Coronary artery (tissue), 2 donors: ENCODE measurements at places on chromosomes 1 and 21.

DNA sequence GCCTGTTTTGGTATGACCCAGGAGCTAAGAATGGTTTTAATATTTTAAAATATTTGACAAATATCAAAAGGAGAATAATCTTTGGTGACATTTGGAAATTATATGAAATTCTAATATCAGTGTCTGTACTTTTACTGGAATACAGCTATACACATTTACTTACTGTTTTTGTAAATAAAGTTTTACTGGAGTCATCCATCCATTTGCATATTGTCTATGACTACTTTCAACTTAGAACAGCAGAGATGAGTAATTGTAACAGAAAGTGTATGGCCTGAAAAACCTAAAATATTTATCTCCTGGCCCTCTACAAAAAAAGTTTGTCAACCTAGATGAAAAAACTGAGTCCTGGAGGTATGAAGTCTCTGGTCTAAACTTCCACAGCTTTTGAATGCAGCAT is 5.8 kb upstream of the MAP3K7CL start:
- no peak for DNase-seq

DNA sequence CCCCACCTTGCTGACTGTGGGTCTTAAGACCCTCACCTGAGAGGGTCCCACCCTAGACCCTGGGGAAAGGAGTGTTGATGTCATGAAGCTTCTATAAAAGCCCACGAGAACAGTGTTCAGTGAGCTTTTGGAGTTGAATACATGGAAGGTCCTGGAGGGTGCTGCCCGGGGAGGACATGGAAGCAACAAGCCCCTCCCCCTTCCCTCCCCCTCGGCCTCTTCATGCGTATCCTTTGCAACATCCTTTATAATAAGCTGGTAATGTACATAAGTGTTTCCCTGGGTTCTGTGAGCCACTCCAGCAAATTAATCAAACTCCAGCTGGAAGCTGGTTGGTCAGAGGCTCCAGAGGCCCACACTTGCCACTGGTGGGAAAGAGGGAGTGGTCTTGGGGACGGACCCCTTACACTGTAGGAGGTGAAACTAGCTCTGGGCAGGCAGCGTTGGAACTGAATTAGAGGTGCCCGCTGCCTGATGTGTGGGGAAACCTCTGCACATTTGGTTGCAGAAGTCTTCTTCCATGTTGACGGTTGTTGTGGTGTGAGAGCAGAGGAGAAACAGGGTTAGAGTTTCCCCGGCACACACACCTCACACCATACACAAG is 14.7 kb upstream of the COL6A1 start:
- DNase-seq: no peak

- no peak for DNase-seq
These were observed 9.8 kb upstream of the HPCAL4 start for GRCh38 chr1:39701049-39701439.

GRCh38 chr1:41493117-41493536 is 8.6 kb upstream of the EDN2 start:
- no peak for DNase-seq

DNA sequence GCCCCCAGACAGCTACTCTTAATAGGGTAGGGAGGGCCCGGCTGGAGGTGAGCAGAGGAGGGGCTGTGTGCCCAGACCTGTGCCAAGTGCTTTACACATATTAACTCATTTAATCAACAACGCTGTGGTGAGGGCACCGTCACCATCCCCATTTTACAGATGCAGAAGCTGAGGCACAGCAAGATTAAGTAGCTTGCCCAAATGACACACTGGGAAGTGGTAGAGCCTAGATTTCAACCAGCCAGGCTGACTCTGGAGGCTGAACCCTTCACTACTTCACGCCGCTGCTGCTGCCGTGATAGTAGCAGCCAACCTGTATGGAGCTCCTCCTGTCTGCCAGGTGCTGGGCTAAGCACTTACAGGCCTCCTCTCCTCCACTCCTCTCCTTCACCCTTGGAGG is 127.2 kb downstream of the PTPRU start:
- DNase-seq: peak; percentile 61

GRCh38 chr1:169650551-169650950 is 20.6 kb upstream of the SELP start:
- no peak for DNase-seq

GRCh38 chr21:37551993-37552355 is 185.4 kb downstream of the DYRK1A start:
- no peak for DNase-seq

DNA sequence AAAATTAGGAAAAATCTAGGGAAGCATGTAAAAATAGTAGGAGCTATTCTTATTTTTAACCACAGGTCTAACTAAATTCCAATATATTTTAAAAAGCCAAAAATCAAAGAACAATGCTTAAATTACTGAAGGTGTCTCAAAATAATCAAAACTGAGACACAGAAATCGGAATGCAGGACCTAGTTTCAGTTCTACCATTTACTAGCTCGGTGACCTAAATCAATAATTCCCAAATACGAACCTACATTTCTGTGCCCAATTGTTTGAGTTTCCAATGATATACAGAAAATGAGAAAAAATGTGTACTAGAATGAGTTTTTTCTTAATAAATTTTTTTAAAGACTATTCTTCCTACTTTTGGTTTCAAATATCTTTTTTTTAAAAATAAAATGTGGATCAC is 37.4 kb downstream of the ANKRD13C start:
- no peak for DNase-seq
